ENCODE measurements at places on chromosomes 13 and 19.
A peak's percentile ranks its signal among the peaks of the same experiment; 100 is the strongest.

DNA sequence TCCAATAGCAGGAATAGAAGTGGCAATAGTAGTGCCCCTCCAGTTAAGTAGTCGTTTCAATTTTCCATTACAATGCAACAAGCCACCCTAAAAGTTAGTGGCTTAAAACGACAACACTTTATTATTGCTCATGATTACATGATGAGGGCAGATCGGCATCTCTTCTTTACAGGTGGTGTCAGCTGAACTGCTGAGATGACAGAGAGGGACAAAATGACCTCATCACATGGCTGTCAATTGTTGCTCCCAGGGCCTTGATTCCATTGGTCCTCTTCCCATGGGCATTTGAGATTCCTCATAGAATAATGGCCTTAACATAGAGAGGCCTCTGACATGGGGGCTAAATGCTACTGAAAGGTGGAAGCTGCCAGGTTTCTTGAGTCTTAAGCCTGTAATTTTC is 679.8 kb upstream of the KLHL1 start:
- no peak overlapping the region for H3K4me3 ChIP-seq
- no peak overlapping the region for H3K27ac ChIP-seq
- H3K4me1 ChIP-seq, result no peaks in the 10 kb centered on the region
- no peaks in the 10 kb centered on the region for H3K36me3 ChIP-seq
- H3K27me3 ChIP-seq, result no peaks in the 10 kb centered on the region
- DNase-seq, result no peak

DNA sequence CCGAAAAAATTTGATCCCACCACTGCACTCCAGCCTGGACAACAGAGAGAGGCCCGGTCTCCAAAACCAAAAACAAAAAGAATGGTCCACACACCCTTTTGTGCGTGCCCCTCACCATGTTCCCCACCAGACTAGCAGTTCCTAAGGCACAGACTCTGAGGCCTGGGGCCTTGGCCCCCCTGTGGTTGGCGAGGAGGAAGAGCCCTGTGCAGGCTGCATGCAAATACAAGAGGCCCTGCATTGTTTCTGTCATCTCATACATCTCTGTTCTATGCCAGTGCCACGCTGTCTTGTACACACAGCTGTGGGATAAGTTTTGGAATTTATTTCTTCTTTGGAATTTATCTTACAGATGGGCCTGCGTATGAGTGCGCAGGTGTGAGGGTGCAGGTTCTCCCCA is 4.7 kb upstream of the YJEFN3 start:
- H3K36me3 ChIP-seq, result peaks cover 53% of the 10 kb centered on the region
- no peak for DNase-seq
- no peaks in the 10 kb centered on the region for H3K4me1 ChIP-seq
- H3K4me3 ChIP-seq, result no peak overlapping the region
- no peak overlapping the region for H3K27ac ChIP-seq
- no peaks in the 10 kb centered on the region for H3K27me3 ChIP-seq

- peak within 1 kb of the TSS; percentile 43 for H3K27ac ChIP-seq
- DNase-seq, result peak; percentile 83
- no peaks in the 10 kb centered on the region for H3K27me3 ChIP-seq
Measured at GRCh38 chr19:49387936-49388372, at the start of gene KASH5. Gene KASH5 (plus strand): TSS chr19:49388249. CDS start chr19:49390884, 2,635 bp downstream.

DNA sequence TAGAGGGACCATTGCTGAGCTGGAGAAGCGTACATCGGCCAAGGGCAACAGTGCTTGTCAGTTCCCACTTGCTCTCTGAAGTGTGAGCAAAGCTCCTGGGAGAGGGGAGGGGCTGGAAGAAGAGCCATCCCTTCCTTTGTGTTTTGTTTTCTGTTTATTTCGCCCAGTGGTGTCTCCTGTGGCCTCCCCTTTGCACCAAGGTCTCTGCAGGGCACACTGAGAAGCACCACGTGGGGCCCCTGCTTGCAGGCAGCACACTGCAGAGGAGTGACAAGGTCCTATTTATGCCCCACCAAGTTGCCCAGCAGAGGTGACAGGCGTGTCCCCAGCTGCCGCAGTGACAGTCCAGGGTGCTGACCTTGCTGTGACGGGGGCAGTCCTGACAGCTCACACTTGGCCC is 24.0 kb downstream of the GRIN2D start:
- H3K36me3 ChIP-seq, result no peaks in the 10 kb centered on the region
- H3K4me1 ChIP-seq, result peaks cover 18% of the 10 kb centered on the region
- H3K27me3 ChIP-seq, result no peaks in the 10 kb centered on the region
- no peak overlapping the region for H3K4me3 ChIP-seq
- no peak overlapping the region for H3K27ac ChIP-seq
- DNase-seq, result no peak

DNA sequence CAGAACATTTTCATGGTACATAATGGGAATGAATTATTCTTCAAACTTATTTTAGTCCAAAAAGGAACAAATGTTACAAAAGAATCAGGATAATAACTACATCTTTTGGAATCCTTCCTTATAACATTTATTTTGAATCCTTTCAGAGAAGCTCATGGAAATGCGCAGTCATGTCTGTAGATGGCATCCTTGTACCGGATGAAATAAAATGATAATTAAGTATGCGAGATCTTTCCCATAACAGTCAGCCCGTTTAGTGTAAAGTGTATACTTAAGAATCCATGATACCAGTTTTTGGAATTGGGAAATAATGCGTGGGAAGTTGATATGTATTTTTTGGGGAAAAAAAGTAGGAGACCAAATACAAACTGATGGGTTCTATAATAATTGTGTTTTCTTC is 418.8 kb downstream of the GPC5 start:
- H3K36me3 ChIP-seq, result no peaks in the 10 kb centered on the region
- no peak for DNase-seq
- no peaks in the 10 kb centered on the region for H3K27me3 ChIP-seq
- no peaks in the 10 kb centered on the region for H3K4me1 ChIP-seq
- H3K4me3 ChIP-seq, result no peak overlapping the region

GRCh38 chr19:38263689-38264485 is 486 bp upstream of the SPINT2 start:
- no peaks in the 10 kb centered on the region for H3K27me3 ChIP-seq
- DNase-seq, result peak; percentile 97
- H3K4me1 ChIP-seq, result peaks cover 48% of the 10 kb centered on the region
- no peaks in the 10 kb centered on the region for H3K36me3 ChIP-seq
- H3K27ac ChIP-seq, result peak overlapping the region; percentile 96

DNA sequence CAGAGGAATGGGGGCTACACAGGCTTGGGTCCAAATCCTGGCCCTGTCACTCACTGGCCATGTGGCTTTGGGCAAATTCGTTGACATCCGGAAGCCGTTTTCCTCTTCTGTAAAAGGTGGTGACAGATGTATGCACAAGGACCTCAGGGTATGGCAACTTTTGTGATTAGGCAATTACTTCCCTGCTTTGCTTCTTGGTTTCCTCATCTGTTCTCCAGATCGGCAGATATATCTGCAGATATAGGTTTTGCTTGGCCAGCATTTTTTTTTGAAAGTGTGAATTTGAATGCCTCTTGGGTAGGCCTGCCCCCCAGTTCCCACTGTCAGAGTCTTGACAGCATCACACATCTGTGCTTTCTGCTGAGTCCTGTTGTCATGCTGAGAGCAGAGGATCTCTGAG is 17.7 kb downstream of the TMEM272 start:
- H3K4me3 ChIP-seq, result no peak overlapping the region
- peak overlapping the region; percentile 82 for H3K27ac ChIP-seq
- DNase-seq, result no peak
- H3K36me3 ChIP-seq, result no peaks in the 10 kb centered on the region
- peaks cover 3% of the 10 kb centered on the region for H3K4me1 ChIP-seq

GRCh38 chr19:44112802-44113137 is 429 bp upstream of the ZNF225 start:
- no peak for DNase-seq
- no peak overlapping the region for H3K27ac ChIP-seq
- peaks cover 10% of the 10 kb centered on the region for H3K36me3 ChIP-seq
- no peaks in the 10 kb centered on the region for H3K27me3 ChIP-seq
- peaks cover 17% of the 10 kb centered on the region for H3K4me1 ChIP-seq

- no peak for DNase-seq
- H3K36me3 ChIP-seq, result no peaks in the 10 kb centered on the region
- H3K27ac ChIP-seq, result no peak overlapping the region
- H3K27me3 ChIP-seq, result no peaks in the 10 kb centered on the region
Measured at GRCh38 chr19:5472286-5472685, 17.1 kb downstream of the ZNRF4 start.

- no peaks in the 10 kb centered on the region for H3K36me3 ChIP-seq
- H3K27ac ChIP-seq, result no peak overlapping the region
- H3K4me3 ChIP-seq, result no peak overlapping the region
- H3K27me3 ChIP-seq, result no peaks in the 10 kb centered on the region
- DNase-seq, result no peak
Measured at GRCh38 chr19:44687888-44688287, 11.1 kb upstream of the CEACAM16 start.

DNA sequence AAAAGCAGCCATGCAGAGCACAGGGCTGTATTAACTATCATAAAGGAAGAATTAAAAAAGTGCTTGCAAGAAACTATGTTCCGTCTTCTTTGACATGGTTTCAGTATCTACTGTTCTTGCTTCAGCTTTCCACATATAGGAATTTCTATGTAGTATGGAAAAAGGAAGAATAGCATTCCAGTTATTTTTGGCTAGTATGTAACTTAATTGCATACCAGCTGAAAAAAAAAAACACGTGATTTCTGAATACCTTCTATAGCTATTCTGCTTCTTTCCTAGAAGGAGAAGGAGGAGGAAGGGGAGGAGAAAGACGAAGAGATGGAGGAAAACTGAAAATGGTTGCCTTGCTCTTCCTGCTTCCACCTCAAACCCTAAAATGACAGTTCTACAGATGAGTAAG is 619.0 kb downstream of the KCTD12 start:
- DNase-seq, result no peak
- no peak overlapping the region for H3K4me3 ChIP-seq
- no peak overlapping the region for H3K27ac ChIP-seq
- H3K4me1 ChIP-seq, result peaks cover 7% of the 10 kb centered on the region
- H3K27me3 ChIP-seq, result no peaks in the 10 kb centered on the region

DNA sequence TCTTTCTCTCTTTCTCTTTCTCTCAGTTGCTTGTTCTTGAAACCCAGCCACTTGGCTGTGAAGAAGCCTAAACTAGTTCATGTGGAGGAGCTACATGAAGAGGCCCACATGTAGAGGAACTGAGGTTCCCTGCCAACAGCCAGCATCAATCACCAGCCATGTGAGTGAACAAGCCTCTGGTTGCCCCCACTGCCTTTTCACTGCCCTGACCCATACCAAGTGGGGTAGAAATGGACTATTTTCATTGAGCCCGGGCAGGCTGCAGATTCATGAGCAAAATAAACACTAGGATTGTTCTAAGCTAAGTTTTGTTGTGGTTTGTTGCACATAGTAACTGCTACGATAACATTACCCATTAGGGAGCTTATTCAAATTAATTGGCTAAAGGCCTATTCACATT is 78.7 kb upstream of the FAM216B start:
- no peak overlapping the region for H3K27ac ChIP-seq
- no peaks in the 10 kb centered on the region for H3K4me1 ChIP-seq

- H3K4me3 ChIP-seq, result no peak overlapping the region
- no peaks in the 10 kb centered on the region for H3K27me3 ChIP-seq
- peaks cover 4% of the 10 kb centered on the region for H3K4me1 ChIP-seq
- no peak overlapping the region for H3K27ac ChIP-seq
- DNase-seq, result peak; percentile 87
Measured at GRCh38 chr19:480016-480855, 16.1 kb upstream of the MADCAM1 start.

GRCh38 chr19:15253061-15253460 is 20.8 kb upstream of the EPHX3 start:
- no peak for DNase-seq
- peaks cover 100% of the 10 kb centered on the region for H3K36me3 ChIP-seq
- no peak overlapping the region for H3K4me3 ChIP-seq
- H3K27ac ChIP-seq, result peak overlapping the region; percentile 86

DNA sequence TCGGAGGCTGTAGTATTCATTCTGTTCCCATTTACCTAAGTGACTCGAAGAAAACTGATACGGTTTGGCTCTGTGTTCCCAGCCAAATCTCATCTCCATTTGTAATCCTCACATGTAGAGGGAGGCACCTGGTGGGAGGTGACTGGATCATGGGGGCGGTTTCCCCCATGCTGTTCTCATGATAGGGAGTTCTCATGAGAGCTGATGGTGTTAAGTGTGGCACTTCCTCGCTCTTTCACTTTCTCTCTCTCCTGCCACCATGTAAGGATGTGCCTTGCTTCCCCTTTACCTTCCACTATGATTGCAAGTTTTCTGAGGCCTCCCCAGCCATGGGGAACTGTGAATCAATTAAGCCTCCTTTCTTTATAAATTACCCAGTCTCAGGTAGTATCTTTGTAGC is 23.5 kb downstream of the SLAIN1 start:
- H3K4me1 ChIP-seq, result no peaks in the 10 kb centered on the region
- H3K27me3 ChIP-seq, result no peaks in the 10 kb centered on the region
- no peak overlapping the region for H3K27ac ChIP-seq
- H3K4me3 ChIP-seq, result no peak overlapping the region

DNA sequence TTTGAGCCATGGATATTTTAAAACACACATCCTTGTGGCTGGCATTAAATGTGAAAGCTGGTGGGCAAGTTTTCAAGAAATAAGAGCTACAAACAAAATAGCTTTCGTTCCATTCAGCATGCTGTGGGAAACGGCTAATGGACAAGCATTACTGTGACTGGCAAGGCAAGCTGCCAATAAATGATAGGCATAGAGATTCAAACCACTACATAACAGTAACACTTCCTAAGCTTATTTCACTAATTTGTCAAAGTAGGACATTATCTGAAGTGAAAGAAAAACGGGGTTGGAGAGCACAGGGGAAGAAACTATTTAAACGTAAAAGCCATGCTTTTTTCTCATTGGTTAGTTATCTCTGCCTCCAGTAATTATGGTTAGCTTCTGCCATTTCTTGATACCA is 26.0 kb downstream of the OBI1 start:
- no peak overlapping the region for H3K27ac ChIP-seq
- H3K4me3 ChIP-seq, result no peak overlapping the region
- no peak for DNase-seq
- H3K27me3 ChIP-seq, result no peaks in the 10 kb centered on the region
- H3K4me1 ChIP-seq, result no peaks in the 10 kb centered on the region

DNA sequence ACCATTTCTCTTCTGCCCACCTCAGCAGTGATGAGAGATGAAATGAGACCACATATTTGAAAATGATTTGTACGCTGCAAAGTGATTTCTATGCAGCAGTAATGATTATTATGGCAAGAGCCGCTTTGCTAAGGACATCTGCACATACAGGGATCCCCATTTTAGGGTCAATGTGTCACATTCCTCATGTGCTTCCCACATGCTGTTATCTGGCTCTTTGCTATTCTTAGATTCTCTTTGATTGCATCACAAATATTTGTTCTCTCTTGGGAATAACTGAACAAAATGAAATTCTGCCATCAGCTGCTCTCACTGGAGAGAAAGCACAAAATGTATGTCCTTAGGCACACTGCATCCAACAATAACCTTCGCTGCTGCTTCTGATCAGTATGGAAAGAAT is 209.5 kb upstream of the IPO5 start:
- H3K4me3 ChIP-seq, result no peak overlapping the region
- H3K27me3 ChIP-seq, result no peaks in the 10 kb centered on the region
- DNase-seq, result no peak
- no peaks in the 10 kb centered on the region for H3K4me1 ChIP-seq

DNA sequence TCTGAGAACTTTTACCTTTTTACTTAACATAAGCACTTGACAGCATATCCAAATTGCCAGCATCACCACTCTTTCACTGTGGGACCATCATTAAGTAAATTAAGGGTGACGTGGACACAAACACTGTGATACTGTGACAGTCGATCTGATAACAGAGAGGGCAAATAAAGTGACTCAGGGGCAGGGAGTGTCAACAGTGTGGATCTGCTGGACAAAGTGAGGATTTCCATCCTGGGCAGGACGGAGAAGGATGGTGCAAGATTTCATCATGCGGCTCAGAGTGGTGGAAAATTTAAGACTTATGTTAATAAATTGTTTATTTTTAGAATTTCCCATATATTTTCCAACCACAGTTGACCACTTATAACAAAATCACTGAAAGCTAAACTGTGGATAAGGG is 60.0 kb upstream of the WDFY2 start:
- no peak overlapping the region for H3K4me3 ChIP-seq
- no peak for DNase-seq
- no peaks in the 10 kb centered on the region for H3K36me3 ChIP-seq
- H3K27me3 ChIP-seq, result no peaks in the 10 kb centered on the region

Measured in upper lobe of left lung (tissue), 6 donors.